ENCODE measurements at places on chromosomes 1 and 21.

DNA sequence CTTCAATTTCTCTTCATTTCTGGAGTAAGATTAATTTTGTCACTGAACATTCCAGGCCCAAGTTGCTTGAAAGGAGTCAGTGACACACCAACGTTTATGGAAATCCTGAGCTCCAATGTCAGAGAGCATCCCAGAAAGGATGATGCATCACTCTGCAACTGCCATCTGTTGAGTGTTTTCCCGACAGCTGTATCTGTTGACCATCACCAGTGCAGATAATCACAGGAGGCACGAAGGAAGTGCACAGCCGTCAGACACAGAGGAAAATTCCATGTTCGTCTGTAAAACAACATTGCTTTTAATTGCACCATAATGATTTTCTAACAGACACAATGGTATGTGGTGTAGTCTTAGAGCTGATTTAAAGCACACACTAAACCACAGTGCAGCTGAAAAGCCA, 376.7 kb upstream of the ADGRL2 start:
- DNase-seq: no peak

GRCh38 chr1:23178950-23179349, 10.3 kb upstream of the LUZP1 start:
- peak; percentile 46 for DNase-seq

DNA sequence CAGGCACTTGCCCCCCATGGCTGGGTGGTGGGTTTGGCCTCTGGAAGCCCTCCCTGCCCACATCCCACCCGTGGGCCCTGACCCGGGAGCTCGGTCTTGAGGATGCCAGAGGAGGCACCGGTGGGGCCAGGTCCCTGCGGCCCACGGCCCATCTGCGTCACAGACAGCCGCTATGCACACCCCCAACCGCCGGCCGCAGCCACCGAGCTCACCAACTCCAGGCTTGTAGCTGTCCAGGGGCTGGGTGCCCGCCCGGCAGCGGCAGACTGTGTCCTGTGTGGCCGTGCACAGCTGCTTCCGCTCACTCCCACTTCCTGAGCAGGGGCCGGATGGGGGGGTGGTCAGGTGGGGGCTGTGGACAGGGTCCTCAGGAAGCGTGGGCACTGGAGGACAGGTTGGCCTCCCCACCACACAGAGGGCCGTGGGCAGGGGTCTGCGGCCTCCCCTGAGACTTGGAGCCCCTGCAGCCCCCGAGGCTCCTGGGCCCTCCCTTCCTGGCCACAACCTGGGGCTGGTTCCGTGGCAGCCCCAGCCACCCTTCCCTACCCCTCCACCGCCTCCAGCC, 1.1 kb downstream of the TNFRSF4 start:
- DNase-seq: no peak

- DNase-seq: no peak
Observed at GRCh38 chr1:225454733-225455132, 26.9 kb upstream of the LBR start.

DNA sequence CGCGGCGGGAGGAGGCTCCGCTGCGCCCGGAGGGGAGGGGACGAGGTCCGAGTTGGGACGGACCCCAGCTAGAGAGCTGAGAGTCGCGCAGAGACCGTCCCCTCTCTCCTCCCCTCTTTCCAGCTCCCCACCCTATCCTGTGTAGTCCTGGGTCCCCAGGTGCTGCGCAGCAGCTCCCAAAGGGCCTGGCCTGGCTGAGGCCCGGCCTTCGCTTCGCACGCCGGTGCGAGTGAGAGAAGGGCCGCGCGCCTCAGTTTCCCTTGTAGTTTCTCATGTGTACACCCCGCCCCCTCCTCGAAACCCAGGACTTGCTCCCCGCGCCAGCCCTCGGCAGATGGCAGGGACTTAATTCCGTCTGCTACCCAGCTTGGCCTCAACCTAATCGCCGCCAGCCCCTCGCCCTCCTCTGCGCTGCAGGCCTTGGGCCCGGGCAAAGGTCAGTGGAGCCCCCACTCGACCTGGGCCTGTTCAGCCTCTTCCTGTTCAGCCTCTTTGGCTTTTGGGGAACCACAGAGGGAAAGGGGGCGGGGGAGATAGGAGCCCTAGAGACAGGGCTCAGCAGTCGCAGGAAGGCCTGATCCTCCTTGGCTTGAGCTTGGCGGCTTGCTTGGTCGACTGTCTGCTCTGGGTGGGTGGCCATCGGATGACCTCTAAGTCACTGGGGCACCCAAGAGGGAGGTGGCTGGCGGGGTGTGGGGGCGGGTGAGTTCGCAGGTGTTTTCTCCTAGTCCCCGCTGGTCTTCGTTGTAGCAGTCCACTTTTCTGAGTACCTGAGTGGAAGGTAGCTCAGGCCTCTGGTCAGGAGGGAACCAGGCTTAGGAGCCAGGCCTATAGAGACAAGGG, 1.0 kb downstream of the ZNF687 start:
- peak; percentile 66 for DNase-seq

DNA sequence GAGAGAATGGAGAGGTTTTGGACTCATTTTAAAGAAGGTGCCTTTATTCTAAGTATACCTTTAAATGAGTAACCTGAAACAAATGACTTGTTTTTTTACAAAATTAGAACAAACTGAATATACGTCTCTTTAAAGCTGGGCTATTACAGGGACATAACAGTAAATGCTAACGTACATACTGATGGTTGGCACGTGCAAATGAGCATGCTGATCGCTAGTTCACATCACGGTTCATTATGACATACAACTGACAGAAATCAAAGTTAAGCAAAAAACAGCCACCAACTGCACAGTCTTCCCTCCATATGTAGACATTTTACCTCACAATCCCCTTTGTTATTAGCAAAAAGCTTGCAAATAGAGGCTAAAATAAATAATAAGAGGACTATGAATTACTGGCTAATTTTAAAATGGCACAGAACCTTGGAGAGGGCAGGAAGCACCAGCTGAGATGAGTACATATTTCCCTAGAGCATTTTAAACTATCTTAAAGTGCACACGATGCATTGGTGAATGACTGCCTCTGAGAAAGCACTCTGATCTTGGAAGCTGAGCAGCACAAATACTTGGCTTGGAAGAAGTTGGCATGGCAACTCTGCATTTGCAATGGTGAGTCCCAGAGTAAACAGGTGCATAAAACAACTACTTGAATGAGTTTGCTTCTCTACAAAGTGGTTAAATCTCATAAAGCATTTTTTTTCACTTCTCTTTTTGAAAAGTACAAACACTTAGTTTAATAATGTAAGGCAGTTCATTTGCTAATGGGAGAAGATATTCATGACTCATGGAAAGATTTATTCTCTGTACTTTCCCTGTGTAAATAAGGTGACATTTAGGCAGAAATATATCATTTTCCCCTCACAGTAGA, 204.7 kb downstream of the LHX8 start:
- DNase-seq: no peak

DNA sequence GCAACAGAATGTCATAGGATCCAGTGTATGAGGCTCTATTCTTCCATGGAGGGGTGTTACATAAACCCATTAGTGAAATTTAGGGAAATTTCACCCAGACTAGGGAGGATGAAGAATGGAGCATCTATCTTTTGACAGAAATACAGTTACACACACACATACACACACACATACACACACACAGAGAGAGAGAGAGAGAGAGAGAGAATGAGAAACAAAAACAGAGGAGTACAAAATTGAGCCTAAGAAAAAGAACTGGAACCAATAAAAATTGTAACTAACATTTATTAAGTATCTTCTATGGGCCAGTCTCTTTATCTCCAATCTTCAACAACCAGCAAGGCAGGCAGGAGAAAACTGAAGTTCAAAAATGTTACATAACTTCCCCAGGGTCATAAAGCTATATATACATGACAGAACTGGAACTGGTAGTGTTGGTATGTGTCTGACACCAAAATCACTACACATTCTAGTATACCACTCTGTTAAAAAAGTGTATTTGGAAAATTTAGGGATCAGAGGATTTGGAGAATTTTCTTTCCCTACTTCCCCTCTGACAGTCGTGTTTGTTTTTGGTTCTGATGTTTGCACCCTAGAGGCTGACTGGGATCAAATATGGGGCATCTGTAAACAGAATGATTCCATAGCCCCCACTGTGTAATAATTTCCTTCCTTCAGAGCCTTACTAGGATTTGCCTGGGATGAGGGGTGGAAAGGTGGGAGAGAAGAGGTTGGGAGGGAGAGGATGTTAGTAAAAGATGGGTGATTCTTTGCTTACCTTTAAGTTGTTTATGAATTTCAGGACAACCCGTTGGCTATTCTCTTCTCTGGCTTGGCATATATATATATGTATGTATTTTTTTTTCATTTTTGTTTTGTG, 1.0 kb upstream of the ZFYVE9 start:
- peak; percentile 61 for DNase-seq

DNA sequence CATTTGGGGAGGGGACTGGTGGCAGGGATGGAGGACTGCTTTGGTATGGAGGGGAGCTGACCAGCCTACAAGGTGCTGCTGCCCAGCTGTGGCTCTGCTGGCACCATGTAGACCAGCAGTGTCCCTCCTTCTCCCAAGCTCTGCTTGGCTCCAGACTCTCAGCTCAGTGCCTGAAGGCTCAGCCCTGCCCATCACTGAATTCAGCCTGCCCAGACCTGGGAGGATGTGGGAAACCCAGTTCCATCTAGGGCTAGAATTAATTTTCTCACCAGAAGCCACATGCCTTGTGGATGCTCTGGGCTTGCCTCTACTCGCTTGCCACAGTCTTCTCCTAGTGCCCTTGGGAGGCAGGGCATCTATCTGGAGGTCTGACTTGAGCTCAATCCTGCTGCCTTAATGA, 195.0 kb upstream of the EDN2 start:
- DNase-seq: no peak

DNA sequence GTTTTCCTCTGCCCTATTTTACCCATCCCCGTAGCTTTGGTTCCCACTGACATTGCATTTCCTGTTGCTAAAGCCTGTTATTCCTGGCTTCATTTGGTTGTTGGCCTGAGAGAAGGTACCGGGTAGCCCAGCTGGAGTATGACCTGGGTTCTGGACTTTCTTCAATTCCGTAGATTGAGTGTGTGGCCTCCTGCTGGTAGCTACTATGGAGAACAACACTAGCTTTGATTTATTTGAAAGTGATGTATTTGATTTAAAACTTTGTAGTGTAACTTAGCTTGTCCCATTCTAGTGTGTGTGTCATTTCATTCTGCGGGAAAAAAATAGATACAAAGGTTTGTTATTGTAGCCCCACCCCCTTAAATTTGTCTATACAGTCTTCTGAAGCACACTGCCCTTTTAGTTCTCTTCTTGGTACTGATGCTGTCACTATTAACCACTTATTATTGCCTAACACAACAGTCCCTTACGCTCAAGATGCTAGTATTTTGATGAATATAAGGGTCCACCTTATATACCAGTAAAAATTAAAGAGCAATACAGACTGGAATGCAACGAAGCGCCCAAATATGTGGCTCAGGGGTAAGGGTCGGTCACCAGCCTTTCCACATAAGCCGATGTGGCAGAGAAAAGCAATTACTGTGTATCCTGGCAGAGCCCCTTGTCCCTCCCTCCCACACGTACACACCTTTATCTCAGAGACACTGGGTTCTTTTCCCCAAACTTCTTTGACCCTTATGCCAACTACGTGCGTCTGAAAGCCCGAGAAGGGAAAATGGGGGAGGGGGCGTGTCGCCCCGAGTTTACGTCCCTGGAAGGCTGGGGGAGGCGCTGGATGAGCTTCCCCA, 643 bp upstream of the MOV10 start:
- peak; percentile 65 for DNase-seq

DNA sequence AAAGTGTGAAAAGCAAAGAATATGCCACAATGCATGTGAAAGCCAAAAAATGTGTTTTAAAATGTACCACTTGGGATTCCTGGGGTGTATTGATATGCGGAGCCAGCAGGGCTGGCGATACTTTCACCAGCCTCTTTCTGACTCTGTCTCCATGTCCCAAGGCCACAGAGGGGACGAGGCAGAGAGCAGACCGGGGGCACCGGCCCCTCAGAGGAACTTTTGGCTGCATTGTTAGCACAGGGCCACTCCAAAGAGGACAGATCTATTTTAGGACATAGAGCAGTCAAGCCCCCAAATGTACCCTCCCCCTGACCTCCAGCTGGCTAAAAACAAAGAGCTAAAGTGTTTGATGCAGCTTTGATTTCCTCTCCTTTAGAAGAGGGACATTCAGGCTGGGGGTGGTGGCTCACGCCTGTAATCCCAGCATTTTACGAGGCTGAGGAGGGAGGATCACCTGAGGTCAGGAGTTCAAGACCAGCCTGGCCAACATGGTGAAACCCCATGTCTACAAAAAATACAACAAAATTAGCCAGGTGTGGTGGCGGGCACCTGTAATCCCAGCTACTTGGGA, 25.6 kb upstream of the ZNF436 start:
- DNase-seq: no peak

- peak; percentile 88 for DNase-seq
Observed at GRCh38 chr21:39003982-39004633, 179.1 kb downstream of the PSMG1 start.

DNA sequence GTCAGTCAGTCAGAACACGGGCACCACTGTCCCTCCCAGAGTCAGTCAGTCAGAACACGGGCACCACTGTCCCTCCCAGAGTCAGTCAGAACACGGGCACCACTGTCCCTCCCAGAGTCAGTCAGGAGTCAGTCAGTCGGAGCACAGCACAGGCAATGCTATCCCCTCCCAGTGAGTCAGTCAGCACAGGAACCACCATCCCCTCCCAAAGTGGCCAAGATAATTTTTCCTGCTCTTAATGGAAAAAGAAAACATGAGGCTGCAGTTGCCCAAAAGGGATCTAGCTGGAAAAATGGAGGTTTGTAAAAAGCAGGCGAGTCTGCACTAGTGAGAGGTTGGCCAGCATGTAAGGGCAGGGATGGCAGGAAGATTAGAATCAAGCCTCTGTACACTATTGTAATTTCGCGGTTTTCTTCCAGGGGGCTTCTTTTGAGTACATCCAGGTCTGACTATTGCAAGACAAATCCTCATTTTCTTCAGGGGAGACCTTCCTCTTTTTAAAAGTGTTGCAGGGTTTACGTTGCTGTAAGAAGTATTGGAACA, 213.8 kb downstream of the SIPA1L2 start:
- DNase-seq: no peak

DNA sequence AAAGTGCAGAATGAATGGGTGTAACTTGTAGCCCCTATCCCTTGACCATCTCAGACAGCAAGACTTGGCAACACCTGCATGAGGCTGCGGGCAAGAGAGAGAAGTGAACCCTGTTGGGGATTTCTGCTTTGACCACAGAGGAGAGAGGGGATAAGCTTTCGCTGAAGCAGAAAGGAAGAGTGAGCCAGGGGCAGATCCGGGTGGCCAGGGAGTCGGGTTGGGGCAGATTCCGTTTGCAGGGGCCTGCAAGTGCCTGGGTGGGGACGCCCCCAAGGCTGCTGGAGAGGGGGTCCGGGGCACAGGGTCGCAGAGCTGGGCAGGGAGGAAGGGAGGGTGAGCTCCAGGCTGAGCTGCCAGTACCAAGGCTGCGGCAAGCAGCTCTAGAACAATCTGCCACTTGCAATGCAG, 25.3 kb upstream of the PIK3CD start:
- no peak for DNase-seq

- DNase-seq: no peak
Observed at GRCh38 chr1:97761637-97762036, 159.2 kb downstream of the DPYD start.

DNA sequence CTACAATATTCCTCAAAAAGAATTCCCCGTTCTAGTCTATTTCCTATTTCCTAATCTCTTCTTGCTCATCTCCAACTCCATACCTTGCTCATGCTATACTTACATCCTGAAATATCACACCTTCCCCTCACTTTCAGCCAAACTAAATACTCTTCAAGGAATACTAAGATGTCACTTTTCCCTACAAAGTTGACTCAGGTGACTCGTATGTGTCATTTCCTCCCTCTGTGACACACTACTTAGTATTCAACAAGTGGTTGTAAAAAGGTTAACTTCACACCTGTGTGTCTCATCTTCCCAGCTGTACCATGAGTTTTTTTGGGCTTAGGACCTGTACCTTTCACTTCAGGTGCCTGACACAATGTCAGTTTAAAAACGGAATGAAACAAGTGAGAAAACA, 81.9 kb upstream of the LBR start:
- no peak for DNase-seq

GRCh38 chr1:204932573-204932909, 61.9 kb downstream of the NFASC start:
- DNase-seq: no peak

Data from OCI-M1 (cell line).